ENCODE measurements at places on chromosomes 6 and 20. TPM values are rescaled to one million over a fixed set of nuclear protein-coding genes. Genes with fewer than 3 reads are reported as not detected.
A peak's percentile ranks its signal among the peaks of the same experiment; 100 is the strongest.

Gene LPIN3
- 1.7 TPM for total RNA-seq

Gene TSPO2
- total RNA-seq = not detected

Gene TNXB
- under 0.01 TPM for total RNA-seq

DNA sequence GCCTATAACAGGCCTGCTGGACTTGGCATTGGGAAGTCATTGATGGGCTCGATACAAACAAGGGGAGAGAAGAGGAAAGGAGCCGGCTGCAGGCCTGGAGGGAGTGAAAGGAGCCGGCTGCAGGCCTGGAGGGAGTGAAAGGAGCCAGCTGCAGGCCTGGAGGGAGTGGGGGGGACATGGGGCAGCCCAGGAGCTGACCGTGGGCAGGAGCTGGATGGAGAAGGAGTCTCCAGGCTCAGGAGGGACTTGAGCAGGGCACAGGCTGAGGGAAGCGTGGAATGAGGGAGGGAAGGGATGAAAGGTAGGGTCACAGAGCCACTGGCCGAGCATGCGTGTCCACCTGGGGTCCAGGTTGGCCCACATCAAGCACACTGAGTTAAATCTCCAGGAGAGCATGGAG is 32.0 kb downstream of the RPP40 start:
- DNase-seq = no peak

Gene C2
- total RNA-seq = 0.18 TPM

DNA sequence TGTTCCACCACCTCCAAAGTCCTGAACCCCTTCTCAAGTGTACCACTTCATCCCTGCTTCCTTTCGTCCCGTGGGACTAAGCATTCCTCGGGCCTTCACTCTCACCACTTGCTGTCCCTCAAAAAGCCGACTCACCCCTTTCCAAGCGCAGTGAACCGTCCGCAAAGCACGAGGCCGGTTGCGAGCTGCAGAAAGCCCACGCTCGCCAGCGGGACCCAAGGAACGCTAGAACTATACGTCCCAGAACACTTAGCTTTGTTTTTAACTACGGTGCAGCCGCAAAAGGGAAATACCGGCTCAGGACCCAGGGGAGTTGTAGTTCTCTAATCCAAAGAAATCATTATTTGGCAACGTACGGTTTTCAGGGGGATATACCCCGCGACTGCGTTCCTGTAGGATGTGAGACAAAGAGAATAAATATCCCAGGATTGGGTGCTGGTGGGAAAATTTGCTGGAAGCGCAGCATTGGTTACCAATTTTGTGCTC is 416 bp upstream of the POLR1H start:
- DNase-seq = peak; percentile 36

GRCh38 chr6:28841290-28841689 is 82.5 kb downstream of the TRIM27 start:
- no peak for DNase-seq

GRCh38 chr6:55898342-55898741 is 23.0 kb upstream of the BMP5 start:
- peak; percentile 73 for DNase-seq

DNA sequence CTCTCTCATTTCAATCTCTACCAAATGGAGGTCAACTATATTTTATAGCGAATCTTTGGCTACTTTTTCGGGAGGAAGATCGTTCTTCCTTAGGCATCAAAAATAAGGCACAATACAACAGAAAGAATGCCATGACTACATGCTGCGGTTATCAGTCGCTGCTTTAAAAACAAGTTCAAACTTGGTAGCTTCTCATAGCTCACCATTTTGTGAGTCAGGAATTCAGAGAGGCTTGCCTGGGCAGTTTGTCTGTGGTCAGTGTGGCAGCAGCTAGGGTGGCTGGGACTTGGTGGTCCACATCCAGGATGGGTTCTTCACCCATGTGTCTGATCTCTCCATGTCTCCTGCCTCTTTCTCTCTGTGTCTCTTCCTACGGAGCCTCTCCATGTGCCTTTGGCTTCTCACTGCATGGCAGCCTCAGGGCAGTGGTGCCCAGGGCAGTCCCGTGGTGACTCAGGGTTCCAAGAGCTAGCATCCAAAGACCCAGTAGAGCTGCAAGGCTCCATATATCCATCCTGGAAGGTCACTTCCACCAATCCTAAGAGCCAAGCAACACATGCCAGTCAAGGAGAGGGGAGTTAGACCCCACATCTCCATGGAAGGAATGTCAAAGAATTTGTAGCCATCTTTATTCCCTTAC is 10.4 kb downstream of the SCML4 start:
- DNase-seq = no peak

Measured in IMR-90 (cell line).